ENCODE measurements at places on chromosomes 2 and 18.

DNA sequence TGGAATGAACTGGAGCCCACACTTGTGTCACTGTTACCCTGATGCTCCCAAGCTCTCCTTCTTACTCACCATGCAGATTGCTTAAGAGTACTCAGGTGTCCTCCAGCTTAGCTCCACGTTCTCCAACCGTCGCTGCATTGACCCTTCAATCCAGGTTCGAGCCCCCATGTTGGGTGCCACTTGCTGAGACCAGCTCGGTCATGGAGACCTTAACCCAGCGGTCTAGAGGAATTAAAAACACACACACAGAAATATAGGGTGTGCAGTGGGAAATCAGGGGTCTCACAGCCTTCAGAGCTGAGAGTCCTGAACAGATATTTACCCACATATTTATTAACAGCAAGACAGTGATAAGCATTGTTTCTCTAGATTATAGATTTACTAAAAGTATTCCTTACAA lies 229.1 kb upstream of the APCDD1 start:
- DNase-seq = no peak

- DNase-seq = no peak
These were observed 35.4 kb downstream of the ZNF804A start for GRCh38 chr2:184633726-184634125.

DNA sequence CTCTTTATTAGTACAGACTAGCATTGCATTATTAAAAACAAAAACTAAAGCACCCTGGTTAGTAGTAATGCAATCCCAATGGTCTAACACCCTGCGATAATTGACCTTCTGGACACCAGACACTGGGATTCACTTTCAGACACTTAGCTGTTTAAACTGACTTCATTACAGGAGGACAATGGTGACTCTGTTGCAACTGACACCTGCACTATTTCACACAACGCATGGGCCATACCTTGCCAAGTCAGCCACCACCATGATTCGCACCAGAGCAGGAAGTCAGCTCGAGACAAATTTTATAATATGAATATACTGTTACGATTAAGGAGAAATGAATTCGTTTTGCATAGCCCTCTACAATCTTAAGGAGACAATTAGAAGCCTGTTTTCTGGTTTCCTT lies 150.7 kb downstream of the MEIS1 start:
- no peak for DNase-seq

GRCh38 chr2:223218587-223219178 lies 166.7 kb downstream of the KCNE4 start:
- DNase-seq = no peak

GRCh38 chr2:134866498-134867099 lies 28.2 kb downstream of the ACMSD start:
- no peak for DNase-seq

DNA sequence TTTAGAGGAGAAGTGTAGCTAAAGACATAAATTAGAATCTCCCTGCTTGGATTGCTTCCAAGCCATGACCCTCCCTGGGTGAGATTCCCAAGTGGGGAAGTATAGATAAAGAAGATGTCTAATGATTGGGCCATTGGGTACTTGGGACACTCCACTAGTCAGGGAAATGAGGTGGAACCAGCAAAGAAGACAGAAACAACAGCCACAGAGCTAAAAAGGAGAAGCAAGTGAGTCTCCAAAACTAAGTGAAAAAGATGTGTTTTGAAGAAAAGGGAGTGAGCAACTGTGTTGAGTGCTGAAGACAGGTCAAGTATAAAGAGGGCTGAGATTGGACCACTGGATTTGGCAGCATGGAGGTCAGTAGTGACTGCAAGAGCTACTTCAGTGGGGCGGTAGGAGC lies 276.7 kb upstream of the STON1 start:
- no peak for DNase-seq

GRCh38 chr2:77977471-77978063 lies 455.4 kb upstream of the LRRTM4 start:
- no peak for DNase-seq

DNA sequence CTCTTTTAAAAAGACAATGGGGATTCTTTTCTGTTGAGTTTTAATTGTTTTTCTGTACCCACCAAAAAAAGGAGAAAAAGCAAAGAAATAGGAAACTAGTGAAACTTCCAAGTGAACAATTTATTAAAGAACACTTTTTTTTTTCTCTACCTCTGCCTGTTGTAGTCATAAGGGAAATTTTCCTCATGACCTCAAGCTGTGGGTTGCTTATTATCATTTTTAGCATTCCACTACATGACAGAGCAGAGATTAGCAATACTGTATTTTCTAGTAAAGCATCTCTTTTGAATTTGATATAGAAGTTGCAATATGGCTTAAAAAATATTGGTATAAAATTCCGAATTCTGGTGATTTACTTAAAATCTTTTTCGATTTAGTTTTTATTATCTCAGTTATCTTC lies 87.9 kb upstream of the LRRTM1 start:
- no peak for DNase-seq

GRCh38 chr2:240872317-240873097 lies 3.9 kb downstream of the AGXT start:
- no peak for DNase-seq

- DNase-seq = no peak
These were observed 9.8 kb downstream of the HS6ST1 start for GRCh38 chr2:128308889-128309279.

- DNase-seq = no peak
These were observed 61.3 kb upstream of the PGAP1 start for GRCh38 chr2:196987649-196988364.

GRCh38 chr2:128271597-128271910 lies 47.1 kb downstream of the HS6ST1 start:
- no peak for DNase-seq

DNA sequence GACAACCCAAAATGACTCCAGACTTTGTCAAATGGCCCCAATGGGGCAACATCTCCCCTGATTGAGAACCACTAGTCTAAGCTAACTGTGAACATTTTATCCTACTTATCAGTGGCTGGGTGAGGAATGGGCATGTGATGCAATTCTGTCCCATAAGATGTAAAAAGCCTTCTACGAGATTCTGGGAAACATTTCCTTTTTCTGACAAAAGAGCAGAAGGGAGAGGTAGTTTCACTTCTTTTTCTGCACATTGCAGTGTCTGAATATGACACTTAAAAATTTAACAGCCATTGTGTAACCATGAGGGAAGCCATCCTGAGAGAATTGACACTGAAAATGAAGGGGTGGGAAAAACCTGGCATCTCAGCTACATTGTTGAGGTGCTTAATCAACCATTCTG lies 17.3 kb upstream of the MARCHF4 start:
- DNase-seq = no peak
